Lung microvascular endothelial cell (primary cell): ENCODE measurements at places on chromosomes 5 and 9.

DNA sequence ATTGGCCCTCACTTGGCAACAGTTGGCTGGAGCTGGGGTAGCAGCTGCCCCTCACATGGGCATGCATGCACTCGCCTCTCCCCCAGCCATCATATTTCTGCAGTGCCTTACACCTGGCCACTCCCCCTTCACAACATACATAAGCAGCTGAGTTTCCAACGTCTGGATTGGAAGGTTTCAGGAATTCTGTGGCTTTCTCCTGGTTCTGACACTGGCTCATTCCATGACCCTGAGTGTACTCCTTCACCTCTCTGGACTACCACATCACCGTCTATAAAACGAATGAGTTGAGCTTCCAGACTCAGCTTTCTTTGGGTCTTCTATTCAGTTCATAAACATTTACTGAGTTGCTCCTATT, 84.3 kb downstream of the GALNT10 start:
- DNase-seq, result no peak

- no peak for DNase-seq
Observed at GRCh38 chr5:3307982-3308621, 287.5 kb upstream of the IRX1 start.

DNA sequence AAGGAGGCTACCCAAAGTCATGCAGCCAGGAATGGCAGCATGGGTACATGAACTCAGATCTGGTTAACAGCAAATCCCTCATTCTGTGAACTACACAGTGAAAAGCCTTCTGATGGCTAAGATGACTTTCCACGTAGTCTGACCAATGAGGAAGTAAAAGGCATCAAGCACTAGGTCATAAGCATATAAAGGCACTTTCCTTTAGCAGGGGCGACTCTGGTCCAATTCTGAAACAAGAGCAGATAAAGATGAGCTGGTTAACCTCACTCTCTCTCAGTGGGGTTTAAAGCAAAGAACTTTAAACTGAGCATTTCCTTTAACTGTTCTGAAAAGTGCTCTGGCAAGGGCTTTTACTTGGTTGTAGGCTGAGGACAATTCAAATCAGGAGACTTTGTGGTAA, 21.1 kb downstream of the PSMB7 start:
- DNase-seq, result no peak

GRCh38 chr9:93922535-93922934, 32.6 kb downstream of the BARX1 start:
- no peak for DNase-seq

- no peak for DNase-seq
Observed at GRCh38 chr5:178474562-178475184, 115.5 kb downstream of the COL23A1 start.

DNA sequence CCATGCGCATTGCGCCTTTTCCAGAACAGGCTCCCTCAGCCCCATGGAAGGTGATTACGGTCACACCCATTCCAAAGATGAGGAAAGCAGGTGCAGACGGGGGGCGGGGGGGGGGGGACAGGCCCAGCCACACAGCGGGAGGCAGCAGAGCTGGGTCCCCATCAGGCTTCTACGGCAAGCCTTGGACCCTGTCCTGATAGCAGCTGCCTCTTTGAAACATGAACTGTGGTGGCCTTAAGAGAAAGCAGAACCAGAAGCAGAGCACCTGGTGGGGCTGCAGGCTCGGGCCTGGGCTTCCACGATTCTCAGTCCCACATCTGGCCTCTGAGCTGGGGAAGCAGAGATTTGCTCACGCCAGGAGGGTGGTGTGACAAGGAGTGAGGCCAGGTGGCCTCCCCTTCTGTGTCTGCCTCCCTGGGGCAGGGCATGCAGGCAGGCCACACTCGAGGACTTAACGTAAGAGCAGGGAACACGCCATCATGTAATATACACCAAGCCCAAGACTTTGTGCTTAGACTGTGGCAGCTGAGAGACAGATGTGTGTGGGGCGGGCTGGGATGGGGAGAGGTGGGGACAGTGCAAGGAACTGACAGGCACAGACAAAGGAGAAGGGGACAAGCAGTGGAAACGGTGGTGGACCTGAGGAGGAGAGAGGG, 14.2 kb upstream of the PHYKPL start:
- DNase-seq, result no peak

GRCh38 chr9:138046641-138047301, 169.2 kb downstream of the CACNA1B start:
- DNase-seq, result no peak

GRCh38 chr5:171635561-171636245, 149.9 kb upstream of the SMIM23 start:
- DNase-seq, result no peak
